ENCODE measurements at places on chromosomes 6 and 20.

- DNase-seq = no peak
These were observed 14.7 kb downstream of the PABPC1L start for GRCh38 chr20:44924541-44924940.

DNA sequence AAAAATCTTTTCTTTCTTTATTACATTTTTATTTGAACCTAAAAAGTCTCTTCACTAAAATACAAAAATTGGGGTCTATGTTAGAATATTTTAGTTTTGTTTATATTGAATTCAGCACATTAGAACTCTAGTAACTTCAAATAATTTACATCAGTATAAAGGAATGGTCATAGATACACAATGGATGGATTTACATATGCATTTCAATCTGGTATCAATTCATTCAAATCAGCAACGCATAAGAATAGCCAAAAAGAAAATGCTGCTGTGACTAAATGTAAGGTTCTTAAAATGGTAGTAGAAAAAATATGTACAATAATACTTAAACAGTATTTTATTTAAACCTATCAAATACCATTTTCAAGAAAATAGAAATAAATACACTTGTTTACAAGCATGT, 47.6 kb upstream of the MANEA start:
- DNase-seq = no peak

- DNase-seq = no peak
These were observed 32.0 kb downstream of the KIF16B start for GRCh38 chr20:16541226-16541625.

GRCh38 chr6:111107589-111107988, 20.3 kb downstream of the SLC16A10 start:
- no peak for DNase-seq

DNA sequence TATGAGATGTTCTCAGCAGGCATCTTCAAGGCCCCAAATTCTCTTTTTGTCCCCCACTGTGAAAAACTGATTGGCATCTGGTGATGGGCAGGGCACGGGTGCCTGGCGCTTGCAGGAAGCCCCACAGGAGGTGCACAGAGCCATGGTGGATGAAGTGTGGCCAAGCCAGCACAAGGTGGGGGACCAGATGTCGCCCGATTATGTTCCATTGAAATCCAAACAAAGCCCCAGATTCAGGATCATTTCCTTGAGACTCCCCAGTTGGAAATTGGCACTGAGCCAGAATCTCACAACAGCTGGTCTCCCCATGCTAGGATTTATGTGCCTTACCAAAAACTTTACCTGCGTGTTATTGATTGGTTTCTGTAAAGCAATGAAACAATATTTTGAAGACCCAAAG, 186.1 kb downstream of the ADAT2 start:
- no peak for DNase-seq

DNA sequence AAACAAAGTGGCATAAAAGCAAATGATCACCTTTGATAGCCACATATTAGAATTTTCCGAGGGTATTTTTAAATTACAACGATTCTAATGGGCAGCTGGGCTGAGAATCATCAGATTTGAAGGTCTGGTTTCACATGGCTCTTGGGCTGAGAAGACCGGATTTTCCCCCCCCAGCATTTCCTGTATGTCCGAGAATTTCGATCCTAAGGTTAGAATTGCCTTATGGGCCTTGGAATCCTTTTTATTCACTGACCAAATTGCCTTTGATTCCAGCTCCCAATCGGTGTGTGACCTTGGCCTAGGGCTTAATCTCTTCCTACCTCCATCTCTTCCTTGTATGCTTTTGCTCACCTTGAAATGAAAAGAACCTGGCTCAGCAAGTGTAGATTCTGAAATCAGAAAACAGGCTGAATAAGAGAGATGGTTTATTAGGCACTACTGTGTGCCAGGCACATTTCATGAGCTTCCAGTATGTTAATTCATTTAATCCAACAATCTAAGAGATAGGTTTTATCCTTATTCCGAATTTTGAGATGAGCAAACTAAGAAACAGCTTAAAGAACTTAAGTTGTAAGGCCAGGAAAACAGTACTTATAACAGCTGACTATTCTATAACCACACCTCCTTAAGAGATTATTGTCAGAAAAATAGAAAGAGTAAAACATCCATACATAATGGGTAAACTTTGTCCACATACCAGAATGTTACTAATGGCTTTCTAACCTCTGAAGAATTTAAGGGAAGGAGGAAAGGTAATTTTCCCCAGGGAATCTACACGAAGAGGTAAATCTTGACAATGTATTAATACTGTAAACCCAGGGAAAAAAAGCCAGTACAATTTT, 39.4 kb downstream of the HFE start:
- no peak for DNase-seq

DNA sequence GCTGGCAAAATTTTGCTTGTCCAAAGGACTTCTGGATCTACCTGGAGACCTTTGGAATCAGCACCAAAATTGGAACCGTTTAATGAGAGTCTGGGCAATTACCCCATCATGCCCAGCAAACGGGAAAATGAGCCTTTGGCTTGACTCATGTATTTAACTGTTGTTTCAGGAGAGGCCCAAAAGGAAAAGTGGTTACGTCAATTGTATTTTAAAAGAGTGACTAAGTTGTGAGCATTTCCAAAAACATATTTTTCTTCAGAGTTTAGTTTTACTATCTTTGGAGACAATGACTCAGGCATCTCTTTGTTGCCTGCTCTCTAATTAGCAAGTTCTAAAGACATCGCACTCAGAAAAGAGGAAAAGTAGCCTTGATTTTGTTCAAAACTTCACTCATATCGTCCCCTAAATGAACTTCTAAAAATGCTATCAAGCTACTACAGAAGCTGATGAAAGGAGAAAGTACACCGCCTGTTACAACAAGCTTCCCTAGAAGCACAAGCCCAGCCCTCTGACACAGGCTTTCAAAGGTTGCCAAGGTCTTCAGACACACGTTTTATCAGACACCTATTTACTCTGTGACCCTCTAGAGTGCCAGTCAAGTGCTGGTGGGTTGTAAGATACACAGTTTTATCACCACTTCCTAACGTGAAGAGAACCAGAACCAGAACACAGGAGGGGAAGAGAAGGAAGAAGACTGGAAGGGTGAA, 146.2 kb downstream of the TBX18 start:
- no peak for DNase-seq

DNA sequence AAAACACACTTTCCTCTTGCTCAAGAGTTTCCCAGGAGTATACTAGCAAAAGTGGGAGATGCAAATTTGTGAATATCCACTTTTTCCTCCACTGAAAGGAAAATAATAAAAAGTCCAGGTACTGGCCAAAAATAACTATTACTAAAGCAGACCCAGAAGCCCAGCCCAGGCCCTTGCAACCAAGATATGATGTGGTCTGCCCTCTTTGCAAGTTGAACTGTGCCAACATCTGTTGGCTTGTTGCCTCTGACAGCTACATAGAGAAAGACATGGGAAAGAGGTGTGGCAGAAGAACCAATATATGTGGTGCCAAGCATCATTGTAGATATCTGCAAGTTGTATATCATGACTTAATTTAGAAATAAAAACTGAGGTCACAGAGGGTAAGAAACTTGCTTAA, 78.4 kb upstream of the JAG1 start:
- no peak for DNase-seq

DNA sequence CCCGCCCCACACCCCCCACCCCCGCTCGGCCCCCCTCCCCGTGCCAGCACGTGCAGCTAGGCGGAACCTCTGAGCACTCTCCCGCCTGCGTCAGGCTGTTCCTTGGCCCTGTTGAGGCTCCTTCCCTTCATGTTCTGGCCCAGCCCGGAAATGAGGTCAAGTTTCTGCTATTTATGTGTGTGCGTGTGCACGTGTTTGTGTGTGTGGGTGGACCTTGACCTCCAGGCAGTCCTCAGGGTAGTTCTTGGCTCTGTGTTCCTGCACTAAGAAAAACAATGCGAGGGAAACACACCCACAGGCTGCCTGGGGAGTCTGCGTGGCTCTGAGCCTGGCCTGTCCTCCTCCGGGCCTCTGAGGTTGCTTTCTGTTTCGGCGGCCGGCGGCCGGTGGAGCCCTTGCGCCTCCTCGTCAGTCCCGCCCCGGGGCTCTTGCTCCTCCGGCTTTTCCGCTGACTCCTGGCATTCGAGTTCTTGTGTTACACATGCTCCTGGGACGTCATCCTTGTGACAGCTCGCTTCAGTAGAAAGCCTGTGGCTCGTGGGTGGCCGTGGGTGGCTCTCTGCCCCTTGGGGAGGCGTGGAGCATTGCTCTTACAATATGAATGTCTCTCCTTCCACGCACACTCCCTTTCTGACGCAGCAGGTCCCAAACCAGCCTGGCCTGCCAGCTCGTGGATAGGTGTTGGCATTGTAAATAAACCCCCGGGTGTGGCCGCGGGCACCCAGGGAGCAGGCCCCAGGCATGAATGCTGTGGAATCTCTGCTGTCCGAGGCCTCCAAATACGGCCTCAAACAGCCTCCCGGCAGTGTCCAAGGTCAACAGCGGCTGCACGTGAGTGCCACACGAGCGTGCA, 10.0 kb downstream of the SLCO4A1 start:
- peak; percentile 93 for DNase-seq

DNA sequence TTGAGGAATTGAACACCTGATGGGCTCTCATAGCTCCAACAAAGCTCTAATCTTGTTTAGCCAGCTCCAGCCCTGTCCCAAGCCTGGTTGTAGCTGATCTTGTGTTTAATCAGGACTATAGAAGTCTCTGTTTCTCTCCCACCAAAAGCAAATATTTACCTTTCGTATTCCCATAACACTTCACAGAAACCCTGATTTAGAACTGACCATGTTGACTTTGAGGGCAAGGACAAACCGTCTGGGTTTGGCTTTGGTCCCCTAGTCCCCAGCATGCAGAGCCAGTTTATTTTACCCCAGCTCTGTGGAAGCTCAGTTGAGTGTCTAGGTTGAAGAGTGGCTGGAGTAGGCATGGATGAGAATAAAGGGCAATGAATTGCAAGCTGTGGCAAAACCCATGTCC, 18.0 kb upstream of the SIM1 start:
- DNase-seq = no peak

GRCh38 chr6:75952128-75952527, 120.3 kb downstream of the IMPG1 start:
- DNase-seq = no peak

DNA sequence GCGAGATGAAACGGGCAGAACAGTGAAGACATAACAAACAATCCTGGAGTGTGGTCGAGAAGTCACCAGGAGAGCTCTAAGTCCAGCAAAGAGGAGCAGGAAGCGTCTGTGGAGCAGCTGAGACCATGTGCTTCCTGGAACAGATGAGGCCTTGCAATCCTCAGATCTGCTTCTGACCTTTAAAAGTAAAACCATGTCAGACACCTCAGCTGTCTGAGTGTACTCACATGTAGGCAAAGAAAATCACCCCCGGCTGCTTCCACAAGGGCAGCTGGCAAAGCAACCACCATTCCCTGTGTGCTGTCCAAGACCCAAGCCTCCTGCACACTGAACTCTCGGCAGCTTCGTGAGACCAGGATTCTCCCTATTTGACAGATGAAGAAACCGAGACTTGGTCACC, 76.6 kb downstream of the EDN3 start:
- no peak for DNase-seq

- DNase-seq = peak; percentile 79
These were observed 121.5 kb upstream of the NEDD9 start for GRCh38 chr6:11353921-11354389.

DNA sequence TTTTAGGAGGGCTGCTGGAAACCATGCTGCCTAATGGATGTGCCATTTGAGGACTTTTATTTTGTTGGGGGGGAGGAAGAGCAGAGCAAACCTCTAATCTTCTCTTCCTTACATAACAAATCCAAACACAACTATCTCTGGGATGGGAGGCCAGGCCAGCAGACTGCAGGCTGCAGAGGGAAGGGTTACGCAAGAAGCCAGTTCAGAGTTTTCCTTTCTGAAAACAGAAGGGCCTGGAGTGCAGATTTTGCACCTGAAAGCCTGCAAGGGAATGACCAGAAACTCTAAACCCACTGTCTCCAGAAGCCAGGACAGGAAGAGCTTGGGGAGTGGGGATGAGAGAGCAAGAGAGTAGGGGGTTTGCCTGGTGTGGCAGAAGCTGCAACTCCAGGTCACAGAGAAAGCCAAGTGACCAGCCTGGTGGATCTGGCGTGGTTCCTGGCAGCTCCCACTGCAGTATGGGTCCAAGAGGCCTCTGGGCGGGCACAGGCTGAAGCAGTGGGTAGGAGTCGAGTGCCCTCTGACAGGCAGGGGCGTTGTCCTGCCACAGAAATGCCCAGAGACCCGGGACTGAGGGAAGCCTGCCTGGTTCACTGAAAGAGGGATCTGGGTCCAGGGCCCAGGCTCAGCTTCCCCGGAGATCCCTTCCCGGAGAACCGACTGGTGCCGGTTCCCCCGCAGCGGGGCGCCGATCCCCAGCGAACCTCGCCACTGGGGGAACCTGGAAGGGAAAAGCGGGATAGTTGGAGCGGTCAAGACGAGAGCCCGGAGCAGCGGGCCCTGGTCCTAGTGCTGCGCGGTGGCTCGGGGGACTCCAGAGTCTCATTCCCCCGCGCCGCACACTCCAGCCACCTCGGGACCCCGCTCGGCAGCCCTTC, 6.7 kb downstream of the MAFB start:
- DNase-seq = no peak

GRCh38 chr20:25051386-25052155, 6.4 kb downstream of the ACSS1 start:
- no peak for DNase-seq

DNA sequence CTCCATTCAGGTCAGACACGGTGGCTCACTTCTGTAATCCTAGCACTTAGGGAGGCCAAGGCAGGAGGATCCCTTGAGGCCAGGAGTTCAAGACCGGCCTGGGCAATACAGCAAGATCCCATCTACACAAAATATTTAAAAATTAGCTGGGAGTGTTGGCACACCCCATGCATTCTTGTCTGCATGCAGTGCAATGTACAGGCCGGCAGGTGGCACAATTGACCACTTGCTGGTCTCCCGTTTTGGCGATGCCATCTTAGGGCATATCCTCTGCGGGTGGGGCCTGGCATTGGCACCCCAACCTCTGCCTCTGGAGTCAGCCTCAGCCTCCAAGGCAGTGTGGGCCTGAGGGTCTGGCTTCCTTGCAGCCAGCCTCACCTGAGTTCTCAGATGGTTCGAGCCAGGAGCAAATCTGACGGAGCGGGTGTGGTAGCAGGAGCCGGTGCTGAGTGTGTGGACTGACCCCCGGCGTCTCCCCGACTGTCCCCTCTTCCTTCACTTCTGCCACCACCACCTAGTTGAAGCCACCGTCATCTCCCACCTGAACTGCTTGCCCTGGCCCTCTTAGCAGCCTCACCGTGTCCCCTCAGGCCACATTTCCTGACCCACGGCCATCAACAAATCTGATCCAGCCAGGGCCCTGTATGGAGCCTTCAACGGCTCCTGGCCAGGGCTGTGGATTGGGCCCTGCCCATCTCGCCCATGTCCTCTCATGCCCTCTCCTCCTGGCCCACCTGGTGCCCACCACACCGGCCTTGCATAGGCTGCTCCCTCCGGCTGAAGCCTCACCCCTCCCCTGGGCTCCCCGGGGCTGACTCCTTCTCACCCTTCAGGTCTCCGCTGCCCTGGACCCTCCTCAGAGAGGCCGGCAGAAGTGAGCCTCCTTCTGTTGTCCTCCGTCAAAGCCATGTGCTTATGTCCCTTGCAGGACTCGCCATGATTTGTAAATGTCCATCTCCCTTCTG, 44.0 kb downstream of the EFCAB8 start:
- DNase-seq = peak; percentile 76

GRCh38 chr6:55530931-55531330, 48.1 kb downstream of the HMGCLL1 start:
- DNase-seq = no peak

- no peak for DNase-seq
These were observed 669 bp downstream of the PDCD2 start for GRCh38 chr6:170583756-170584180.

- DNase-seq = no peak
These were observed 20.0 kb upstream of the PLN start for GRCh38 chr6:118528129-118528528.

Data from posterior cingulate gyrus (tissue), 11 donors.